Caki2 (cell line): ENCODE measurements at places on chromosomes 5 and 9. TPM values are rescaled to one million over a fixed set of nuclear protein-coding genes. Genes with fewer than 3 reads are reported as not detected.
A peak's percentile ranks its signal among the peaks of the same experiment; 100 is the strongest.

GRCh38 chr5:167489202-167489601 lies 802.2 kb upstream of the WWC1 start:
- DNase-seq, result no peak

The SAPCD2 gene
- 51.2 and 55.0 TPM in 2 replicates for total RNA-seq

The MAMDC2 gene
- total RNA-seq, result 0.26 and 3.1 TPM in 2 replicates

GRCh38 chr9:129307227-129307970 lies 129.3 kb upstream of the IER5L start:
- DNase-seq, result no peak

DNA sequence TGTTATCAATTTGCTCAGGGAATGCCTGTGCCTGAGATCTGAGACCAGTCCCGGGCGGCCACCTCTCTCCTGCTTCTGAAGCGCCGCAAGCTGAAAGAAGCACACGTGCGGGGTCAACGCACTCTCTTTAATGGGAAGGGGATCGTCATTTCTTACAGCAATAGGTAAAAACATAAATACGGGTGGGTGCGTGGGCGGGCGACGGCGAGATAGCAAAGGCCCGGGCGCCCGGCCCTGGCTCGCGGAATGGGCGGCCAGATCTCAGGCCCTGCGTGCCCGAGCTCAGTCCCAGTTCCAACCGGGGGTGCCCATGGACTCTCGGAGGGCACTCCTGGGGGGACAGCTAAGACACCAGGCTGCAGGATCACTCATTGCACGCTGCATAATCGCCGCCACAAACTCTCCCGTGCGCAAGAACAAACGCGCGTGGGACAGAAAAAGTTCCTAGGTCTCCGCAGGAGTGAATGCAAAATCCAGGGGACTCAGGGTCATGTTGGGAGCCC lies 3.0 kb downstream of the NKX2-5 start:
- no peak for DNase-seq

The PPP3R2 gene
- not detected in 2 replicates for total RNA-seq

DNA sequence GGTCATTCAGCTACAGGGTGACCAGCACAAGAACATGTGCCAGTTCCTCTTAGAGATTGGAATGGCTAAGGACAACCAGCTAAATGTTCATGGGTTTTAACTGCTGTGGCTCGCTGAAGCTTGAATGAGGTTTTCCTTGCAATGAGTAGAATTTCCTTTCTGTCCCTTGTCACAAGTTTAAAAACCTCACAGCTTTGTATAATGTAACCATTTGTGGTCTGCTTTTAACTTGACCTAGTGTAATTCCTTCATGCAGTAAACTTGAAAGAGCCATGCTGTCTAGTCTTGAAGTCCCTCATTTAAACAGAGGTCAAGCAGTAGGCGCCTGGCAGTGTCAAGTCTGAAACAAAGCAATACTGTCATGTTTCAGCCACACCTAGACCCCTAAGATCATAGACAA lies 181.3 kb upstream of the DMRT1 start:
- DNase-seq, result no peak

- no peak for DNase-seq
Observed at GRCh38 chr9:127065592-127065991, 56.8 kb downstream of the ANGPTL2 start.

- no peak for DNase-seq
Observed at GRCh38 chr9:18274693-18275092, 199.3 kb upstream of the ADAMTSL1 start.

The EPB41L4B gene
- 2.7 and 4.4 TPM in 2 replicates for total RNA-seq

The GFI1B gene
- not detected in 2 replicates for total RNA-seq

DNA sequence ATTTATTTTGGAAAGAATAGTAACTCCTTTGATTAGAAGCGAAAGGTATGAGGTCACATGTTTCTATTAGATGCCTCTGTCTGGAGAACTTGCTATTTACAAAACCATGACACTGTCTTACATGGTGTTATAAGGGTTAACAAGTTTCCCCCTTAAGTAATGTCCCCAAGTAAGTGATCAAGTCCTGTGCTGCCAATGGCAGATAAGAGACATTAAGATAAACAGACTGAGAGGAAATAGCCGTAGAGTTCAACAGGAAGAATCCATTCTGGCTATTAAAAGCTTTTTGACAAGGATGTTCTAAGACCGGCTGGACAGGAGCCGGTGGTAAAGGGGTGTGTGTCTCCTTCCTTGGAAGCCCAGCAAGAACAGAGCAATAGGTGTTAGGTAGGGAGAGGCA lies 257.5 kb downstream of the GADD45G start:
- DNase-seq, result no peak

DNA sequence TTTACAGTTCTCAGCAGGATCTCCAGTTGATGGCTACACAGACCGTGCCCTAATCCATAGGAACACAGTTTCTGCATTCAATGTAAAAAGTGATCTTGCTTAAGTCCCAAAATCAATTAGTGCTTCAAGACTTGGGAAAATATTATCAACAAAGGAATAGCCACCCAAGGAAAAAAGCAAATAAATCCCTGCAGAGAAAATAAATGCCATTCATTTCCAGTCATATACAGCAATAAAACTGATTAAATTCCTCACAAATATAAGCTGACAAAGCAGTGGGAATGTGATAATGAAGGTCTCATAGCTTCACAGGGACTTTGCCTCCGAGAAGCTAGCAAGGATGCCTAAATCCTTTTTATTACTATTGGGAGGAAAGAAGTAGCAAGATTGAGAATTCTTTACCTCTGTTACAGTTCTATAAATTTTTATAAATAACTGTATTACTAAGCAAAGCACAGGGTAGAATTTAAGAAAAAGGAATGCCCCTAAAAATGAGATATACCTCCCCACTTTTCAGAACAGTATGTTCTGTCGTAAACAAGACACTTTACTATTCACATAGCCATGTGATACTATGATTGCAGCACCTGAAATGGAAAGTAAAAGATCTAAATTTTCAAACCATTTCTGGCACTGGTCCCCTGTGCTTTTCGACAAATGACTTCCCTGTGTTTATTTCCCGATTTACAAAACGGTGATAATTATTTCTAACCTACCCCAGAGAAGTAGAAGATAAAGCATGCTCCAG lies 59.8 kb downstream of the ARSB start:
- DNase-seq, result no peak

DNA sequence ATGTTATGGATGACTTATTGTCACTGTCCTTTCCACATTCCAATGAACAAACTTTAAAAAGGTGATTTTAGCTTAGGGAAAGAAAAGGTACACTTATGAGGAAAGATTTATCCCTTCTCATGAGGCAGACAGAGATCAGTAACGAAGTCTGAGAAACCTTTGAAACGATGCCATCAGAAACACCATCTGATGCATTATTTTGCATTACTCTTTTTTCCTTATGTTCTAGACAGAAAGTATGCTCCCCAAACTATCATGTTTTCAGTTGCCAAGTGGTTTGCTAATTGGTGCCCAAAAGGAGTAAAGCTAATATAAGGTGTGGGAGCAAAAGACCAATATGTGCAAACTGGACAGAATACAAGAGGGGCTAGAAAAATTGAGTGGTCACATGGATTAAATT lies 397.7 kb upstream of the RIOK2 start:
- DNase-seq, result no peak

DNA sequence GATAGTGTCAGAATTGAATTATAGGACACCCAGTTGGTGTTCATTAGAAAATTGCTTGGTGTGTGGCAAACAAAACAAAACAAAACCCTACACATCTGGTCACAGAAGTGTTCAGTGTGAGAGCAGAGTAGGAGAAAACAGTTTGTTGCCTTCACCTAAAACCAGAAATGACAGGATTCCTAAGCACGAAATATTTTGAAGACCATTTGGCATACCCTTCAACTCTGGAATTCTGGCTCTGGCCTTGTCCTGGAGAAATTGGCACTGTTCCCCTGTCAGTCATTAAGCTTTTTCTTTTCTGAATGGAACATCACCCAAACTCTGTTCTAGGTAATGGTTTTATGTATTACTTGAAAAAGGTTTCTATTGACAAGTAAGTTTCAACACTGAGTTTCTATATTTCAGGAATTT lies 110.2 kb upstream of the PCA3 start:
- DNase-seq, result no peak

The PCDHGA1 gene
- 0.07 TPM in 1 of 2 replicates, not detected in the other for total RNA-seq

The ALDOB gene
- total RNA-seq, result not detected in 2 replicates

DNA sequence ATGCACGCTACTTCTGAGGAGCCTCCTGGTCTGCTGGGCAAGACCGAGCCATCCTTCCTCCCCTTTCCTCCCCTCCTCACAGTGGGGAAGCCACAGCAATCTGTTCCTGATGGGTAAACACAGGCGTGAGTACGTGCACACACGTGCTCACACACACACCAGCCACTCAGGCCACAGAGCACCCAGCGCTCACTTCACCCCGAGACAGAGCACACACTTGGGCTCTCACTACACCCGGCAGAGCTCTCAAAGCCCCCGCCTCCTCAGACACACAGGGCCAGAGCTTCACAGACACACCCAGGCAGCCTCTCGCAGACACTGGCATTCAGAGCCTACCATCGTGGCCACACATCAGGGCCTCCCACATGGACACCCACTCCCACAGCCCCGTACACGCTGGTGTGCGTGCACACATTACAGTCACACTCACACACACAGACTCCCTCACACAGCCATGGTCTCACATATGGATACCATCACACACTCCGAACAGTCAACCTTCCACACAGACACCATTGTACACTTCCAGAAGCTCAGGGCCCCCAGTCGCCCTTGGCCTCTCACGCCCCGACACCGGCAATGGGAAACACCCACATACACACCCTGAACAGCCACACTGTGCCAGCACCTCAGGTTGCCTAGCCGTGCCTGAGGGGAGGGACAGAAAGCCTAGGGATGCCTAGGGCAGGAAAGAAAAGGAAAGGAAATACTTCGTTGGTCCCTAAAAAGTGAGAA lies 13.5 kb downstream of the CNTFR start:
- no peak for DNase-seq

DNA sequence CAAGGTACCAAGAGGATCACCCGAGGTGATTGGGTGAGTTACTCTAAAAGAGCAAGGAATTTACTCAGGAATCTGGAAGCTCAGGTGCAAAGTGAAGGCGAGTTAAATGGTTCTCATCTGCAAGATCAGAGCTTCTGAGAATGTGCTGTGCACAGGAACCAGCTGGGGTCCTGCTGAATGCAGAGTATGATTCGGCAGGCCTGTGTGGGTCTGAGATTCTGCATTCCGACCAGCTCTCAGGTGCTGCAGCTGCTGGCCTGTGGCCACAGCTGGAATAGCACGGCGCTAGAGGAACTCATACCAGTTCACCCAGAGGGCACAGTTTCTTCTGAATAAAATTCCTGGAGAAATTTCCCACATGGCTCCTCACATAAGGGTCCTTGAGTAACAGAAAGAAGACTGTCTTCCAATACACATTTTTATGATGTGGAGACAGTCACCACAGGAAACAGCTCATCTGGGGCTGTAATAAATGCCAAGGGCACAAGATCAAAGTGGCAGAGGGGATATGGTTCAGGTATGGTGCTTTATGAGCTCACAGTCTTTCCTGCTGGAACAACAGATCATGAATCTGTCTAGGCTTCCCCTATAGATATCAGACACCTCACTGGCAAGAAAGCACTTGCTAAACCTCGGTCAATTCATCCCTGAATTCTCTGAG lies 83.9 kb downstream of the PTPN3 start:
- no peak for DNase-seq

- DNase-seq, result no peak
Observed at GRCh38 chr5:147426640-147427327, 83.1 kb downstream of the DPYSL3 start.

The RASA1 gene
- total RNA-seq, result 2.5 and 9.6 TPM in 2 replicates

GRCh38 chr5:136458481-136458880 lies 93.1 kb upstream of the TRPC7 start:
- no peak for DNase-seq

The SLC46A2 gene
- total RNA-seq, result not detected in 2 replicates

The CIZ1 gene
- total RNA-seq, result 25.6 and 27.7 TPM in 2 replicates

DNA sequence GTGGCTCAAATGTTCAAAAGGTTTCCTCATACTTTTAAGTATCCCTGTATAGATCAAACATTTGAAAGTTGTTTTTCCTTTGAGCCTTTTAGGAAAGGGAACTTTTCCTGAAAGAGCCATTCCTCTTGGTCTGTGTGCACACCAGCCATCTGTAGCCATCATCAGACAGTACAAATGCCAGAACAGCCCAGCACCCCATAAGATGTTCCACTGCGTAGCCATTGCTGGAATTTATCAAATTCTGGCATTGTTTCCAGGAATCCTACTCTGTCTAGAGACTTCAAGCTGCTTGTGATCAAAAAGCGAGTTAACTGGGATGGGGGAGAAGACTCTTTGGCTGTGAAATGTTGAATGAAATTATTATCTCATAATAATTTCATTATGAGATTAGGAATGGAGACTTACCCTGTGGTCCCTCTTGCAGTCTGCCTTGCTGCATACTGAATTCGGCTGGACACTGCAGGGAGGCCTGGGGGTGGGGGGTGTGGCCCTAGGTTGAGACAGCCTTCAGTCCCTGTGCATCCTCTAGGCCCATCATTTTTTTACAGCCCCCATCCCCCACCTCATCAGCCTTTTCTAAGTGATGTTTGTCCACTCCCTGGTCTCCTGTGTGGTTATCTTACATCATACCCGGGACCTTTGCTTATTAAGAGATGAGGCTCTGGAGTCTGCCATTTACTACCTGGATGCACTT lies 99.8 kb downstream of the RALGPS1 start:
- no peak for DNase-seq

The NIPSNAP3A gene
- 14.8 and 23.0 TPM in 2 replicates for total RNA-seq

The C9orf153 gene
- not detected in 2 replicates for total RNA-seq

The AMBP gene
- total RNA-seq, result 16.7 and 19.8 TPM in 2 replicates

DNA sequence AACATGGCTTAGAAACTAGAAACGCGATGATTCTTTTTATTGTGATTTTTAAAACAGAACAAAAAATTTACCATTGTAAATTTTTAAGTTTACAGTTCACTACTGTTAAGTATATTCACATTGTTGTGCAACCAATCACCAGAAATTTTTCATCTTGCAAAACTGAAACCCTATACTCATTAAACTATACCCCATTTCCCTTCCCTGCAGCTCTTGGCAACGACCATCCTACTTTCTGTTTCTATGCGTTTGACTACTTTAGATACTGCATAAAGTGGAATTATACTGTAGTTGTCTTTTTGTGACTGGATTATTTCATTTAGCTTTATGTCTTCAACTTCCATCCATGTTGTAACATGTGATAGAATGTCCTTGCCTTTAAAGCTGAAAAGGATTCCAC lies 52.5 kb downstream of the SPOCK1 start:
- DNase-seq, result no peak

- peak; percentile 48 for DNase-seq
Observed at GRCh38 chr5:34587355-34588241, 68.5 kb upstream of the RAI14 start.
